ENCODE measurements at places on chromosomes 1 and 21. TPM values are rescaled to one million over a fixed set of nuclear protein-coding genes. Genes with fewer than 3 reads are reported as not detected.

The MCOLN3 gene
- polyA plus RNA-seq: 1.9 TPM

The FALEC gene
- polyA plus RNA-seq: 0.16 TPM

DNA sequence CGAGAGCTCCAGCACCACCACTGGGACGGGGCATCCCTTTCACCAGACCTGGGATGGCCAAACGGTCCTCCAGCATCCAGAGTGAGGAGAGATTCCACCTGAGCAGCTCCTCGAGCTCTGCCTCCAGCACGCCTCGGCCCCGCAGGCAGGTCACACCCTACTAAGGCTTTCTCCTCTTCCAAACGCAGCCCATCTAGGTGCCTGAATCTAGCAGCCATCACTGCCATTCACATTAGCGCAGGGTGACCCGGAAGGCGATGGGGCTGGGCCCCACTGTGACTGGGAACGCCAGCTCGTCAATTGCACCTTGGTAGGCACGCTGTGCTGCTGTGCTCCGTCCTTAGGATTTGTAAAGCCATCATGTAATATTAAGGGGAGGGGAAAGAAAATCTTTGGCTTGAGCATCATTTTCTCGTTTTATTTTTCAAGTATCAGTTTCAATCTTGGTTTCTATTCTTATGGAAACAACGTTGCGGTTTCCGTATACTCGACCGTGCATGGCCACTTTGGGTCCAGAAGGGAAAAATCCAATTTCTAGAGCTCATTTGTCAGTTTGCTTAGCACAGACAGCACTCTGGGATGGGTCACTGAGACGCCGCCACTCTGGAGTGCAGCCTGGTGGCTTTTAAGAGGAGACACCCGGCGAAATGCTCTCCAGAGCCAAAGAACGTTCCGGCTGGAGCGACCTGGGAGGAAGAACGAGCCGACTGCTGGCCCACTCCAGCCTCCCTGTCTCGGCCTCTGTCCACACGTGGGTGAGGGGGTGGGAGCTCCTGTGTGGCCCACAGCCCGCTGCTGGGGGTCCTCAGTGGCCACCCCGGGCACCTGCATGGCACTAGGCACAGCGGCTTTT, 173.6 kb downstream of the PRDM16 start:
- DNase-seq: no peak

DNA sequence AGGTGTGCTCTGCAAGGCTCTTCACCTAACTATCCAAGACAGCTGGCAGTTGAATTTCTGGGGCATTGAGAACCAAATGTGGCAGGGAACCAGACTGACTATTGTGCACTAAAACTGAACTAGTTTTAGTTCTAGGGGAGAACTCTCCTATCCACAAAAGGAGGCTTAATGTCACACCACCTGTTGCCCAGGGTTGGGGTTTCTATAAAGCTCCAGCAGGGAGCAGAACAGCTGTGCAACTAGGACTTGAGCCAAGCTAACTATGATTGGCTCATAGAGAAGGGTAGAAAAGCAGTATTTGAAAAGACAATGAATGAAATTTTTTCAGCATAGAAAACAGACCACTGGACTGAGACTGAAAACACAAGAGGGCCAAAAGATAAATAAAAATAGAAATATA, 53.3 kb upstream of the FGGY start:
- DNase-seq: no peak

DNA sequence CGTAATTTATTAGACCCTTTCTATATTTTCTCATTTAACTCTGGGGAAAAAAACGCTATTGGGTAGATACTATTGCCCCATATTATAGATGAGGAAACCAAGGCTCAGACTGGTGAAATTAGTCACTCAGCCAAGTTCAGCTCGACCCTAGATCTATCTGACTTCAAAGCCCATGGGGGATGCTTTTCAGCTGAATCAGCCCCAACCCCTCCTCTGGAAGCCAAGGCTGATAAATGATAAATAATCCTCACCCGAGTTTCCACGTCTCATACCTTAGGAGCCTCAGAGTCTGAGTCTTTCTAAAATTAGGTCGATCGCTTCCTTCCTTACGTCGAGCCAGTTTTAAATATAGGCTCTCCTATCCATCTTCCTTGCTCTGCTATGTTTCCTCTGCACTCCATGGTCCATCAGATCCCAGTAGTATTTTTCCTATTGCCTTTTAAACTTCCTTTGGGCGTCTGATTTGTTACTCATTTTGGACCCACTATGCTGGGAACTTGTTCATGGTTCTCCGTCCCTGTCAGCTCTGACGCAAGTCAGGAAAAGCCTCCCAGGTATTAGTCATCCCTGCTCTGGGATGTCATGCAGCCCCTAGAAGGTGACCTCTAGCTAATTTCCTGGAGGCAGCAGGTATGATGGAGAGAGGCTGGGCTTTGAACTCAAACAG, 122.8 kb downstream of the PLPP3 start:
- DNase-seq: peak; percentile 16

DNA sequence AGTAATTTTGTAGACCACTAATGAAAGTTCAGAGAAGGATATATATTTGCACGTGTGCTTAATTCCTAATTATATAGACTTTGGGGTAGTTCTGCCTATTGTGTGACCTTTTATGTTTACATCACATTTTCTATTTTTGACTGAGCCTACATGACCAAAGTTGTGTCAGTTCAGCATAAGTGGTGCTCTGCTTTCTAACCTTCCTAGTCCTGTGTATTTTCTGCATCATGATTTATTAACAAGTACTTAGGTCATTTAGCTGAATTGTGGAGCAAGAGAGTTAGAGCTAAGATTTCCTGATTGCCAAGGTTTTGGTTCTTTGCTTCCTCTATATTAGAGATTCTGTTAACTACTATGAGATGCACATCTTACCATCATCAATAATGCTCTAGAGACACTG, 176.0 kb downstream of the C1orf21 start:
- DNase-seq: no peak

GRCh38 chr21:35508139-35508888, 459.2 kb upstream of the RUNX1 start:
- DNase-seq: no peak

GRCh38 chr1:244971552-244972216, 107.3 kb upstream of the HNRNPU start:
- DNase-seq: no peak

The RNU1-2 gene
- not detected for polyA plus RNA-seq

The PTPRU gene
- 8.6 TPM for polyA plus RNA-seq

- DNase-seq: peak; percentile 82
Measured at GRCh38 chr21:22351076-22351475, 1352.9 kb downstream of the NCAM2 start.

GRCh38 chr1:212699625-212700222, at the start of gene BATF3:
BATF3 (minus strand) TSS chr1:212699840; CDS start chr1:212699762, 78 bp downstream.
- DNase-seq: no peak

The IL19 gene
- polyA plus RNA-seq: not detected

- no peak for DNase-seq
Measured at GRCh38 chr1:69504730-69505252, 62.9 kb upstream of the LRRC7 start.

The TEX38 gene
- polyA plus RNA-seq: not detected

The LDLRAD1 gene
- polyA plus RNA-seq: not detected

The ASAP3 gene
- 5.1 TPM for polyA plus RNA-seq

GRCh38 chr1:67721650-67722291, 36.8 kb downstream of the GADD45A start:
- DNase-seq: no peak

DNA sequence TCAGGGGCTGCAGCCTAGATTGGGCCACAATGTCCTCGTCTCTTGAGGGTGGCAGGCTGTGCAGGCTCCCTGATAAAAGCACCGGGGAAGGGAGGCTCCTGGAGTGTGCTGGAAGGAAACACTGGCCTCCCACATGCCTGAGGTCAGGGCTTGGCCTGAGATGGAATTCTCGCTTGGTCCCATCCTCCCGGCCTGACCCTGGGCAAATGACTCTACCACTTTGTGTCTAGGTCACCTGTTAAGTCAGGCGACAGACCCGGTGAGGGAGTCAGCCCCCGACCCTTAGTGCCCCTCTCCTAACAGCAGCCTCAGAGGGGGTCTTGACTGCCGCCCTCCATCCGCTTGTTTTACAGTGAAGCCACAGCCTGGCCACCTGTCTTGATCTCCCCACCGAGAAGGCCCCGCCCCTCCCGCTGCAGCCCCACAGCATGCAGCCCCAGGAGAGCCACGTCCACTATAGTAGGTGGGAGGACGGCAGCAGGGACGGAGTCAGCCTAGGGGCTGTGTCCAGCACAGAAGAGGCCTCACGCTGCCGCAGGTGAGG, 2.5 kb downstream of the SMIM1 start:
- no peak for DNase-seq

DNA sequence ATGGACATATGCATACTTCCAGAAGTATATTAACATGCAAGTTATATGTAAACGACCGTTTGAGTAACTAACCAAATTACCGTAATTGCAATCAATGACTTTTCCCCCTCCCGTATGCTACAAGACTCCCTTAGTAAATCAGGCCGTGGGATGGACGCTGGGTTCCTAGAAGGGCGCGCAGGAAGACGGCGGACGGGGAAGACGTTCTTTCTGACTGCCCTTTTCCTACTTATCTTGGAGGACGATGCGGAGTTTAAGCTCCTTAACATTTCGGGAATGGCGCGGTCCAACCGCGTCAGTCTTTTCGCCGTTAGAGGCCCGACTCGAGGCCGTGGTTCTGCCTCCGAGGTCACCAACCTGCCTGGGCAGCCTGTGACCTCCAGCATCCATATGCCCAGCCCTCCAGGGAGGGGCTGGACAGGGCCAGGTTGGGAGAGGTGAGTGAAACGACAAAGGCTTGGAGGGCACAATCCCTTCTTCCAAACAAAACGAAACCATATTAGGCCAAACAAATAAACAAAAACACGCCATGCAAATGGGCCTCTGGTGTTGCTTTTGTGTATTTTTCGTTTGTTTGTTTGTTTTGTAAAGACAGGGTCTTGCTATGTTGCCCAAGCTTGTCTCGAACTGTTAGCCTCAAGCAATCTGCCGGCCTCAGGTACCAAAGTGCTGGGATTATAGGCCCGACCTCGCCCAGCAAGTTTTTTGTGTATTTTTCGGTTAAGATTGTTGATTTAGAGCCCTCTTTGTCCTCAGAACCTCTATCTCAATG, 873 bp upstream of the PI4KB start:
- DNase-seq: no peak

DNA sequence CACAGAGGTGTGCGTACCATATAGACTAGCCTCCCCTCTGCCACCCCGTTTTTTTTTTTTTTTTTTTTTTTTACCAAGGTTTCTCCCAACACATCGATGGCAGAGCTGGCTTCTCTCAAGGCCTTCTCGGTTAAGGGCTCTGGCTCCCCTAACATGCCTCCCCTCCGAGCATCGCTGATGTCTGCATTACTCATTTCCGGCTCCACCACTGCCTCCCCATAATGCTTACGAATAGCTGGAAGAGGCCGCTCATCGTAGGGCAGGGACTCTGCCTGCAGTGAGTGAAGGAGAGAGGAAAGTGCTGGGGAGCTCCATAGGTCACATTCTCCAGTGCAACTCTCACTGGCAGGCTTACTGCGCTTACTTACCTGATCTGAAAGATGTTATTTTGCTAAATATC, 20.6 kb downstream of the CEP104 start:
- no peak for DNase-seq

- DNase-seq: no peak
Measured at GRCh38 chr1:36775716-36776115, 258.6 kb downstream of the GRIK3 start.

DNA sequence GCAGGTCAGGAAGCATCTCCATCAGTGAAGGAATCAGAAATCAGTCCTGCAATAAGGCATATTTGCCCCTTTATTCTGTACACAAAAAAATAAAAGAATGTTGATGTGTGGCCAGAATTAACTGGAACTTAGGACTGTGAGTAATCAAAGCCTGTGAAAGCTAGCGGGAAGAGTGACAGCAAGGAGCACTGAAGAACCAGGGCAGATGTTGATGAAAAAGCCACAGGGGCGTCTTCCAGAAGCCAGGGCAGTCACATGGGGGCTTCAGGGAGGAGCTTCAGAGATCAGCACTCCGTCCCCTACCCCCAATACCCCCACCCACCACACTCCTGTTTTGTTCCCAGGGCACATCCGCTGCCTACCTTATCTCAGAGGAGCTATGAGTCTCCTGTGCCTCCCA, 502.8 kb downstream of the AJAP1 start:
- no peak for DNase-seq

The ADORA3 gene
- not detected for polyA plus RNA-seq

GRCh38 chr1:14922942-14923726, 230.4 kb upstream of the TMEM51 start:
- DNase-seq: no peak

DNA sequence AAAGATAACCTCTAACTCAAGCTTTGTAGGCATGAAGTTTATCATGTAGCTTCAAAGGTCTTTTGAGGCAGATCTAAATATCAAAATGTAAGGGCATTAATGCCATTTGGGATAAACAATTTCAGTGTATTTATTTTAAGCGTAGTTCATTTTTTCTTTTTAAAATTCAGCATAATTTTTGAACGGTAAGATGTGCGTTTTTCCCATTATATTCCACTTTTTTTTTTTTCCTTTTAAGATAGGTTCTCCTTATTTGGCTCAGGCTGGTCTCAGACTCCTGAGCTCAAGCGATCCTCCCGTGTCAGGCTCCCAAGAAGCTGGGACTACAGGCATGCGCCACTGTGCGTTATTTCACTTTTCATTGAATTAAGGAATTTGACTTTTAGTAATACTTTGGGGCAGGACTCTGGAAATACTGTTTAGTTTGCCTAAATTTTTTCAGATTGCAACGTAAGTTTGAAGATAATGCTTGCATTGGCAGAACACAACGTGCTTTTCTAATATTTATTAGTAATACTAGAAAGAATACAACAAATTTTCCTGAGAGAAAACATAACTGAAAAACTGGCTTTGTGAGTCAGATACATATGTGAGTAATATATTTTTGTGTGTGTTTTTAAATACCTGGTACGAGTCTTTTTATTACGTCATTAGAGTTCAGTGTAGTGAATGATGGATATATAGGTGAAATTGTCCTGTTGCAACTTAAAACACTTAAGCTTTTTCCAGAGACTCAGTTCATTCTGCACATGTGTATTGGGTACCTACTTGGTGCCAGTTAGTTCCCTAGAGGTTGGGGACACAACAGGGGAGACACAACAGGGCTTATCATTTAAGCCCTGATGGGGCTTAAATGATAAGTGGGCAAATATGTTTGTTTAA, 2.2 kb downstream of the RALGPS2 start:
- DNase-seq: peak; percentile 56

- no peak for DNase-seq
Measured at GRCh38 chr1:20477348-20478056, 8.5 kb downstream of the CAMK2N1 start.

- peak; percentile 84 for DNase-seq
Measured at GRCh38 chr1:184388319-184388889, 1.6 kb downstream of the C1orf21 start.

GRCh38 chr1:225962440-225962975, 21.5 kb upstream of the LEFTY2 start:
- DNase-seq: no peak

The HPCAL4 gene
- not detected for polyA plus RNA-seq

- no peak for DNase-seq
Measured at GRCh38 chr1:1245817-1246576, 525 bp downstream of the C1QTNF12 start.

- peak; percentile 49 for DNase-seq
Measured at GRCh38 chr1:84773195-84773594, 82.9 kb upstream of the SSX2IP start.
